ENCODE measurements at places on chromosomes 7 and 10.

- H3K27me3 ChIP-seq = peaks cover 21% of the 10 kb centered on the region
- H3K4me3 ChIP-seq = peak overlapping the region; percentile 98
- no peak for DNase-seq
- peaks cover 63% of the 10 kb centered on the region for H3K4me1 ChIP-seq
- peak overlapping the region; percentile 100 for H3K27ac ChIP-seq
These were observed 319 bp upstream of the GATA3 start for GRCh38 chr10:8054244-8054493.

DNA sequence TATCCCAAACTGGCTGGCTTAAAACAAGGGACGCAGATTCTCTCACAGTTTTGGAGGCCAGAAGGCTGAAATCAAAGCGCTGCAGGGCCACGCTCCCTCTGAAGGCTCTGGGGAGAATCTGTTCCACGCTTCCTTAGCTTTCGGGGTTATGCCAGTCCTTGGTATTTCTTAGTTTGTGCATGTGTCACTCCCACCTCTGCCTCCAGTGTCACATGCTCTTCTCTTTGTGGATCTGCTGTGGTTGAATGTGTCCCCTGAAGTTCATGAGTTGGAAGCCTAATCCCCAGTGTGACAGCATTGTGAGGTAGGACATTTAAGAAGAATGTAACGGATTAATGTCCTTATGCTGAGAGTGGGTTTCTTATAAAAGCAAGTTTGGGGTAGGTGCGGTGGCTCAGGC lies 29.4 kb upstream of the RHEB start:
- H3K27ac ChIP-seq = no peak overlapping the region
- H3K4me3 ChIP-seq = no peak overlapping the region
- peaks cover 7% of the 10 kb centered on the region for H3K36me3 ChIP-seq
- DNase-seq = no peak
- peaks cover 8% of the 10 kb centered on the region for H3K4me1 ChIP-seq

- no peaks in the 10 kb centered on the region for H3K4me1 ChIP-seq
- peaks cover 67% of the 10 kb centered on the region for H3K27me3 ChIP-seq
- H3K4me3 ChIP-seq = no peak overlapping the region
- no peak for DNase-seq
These were observed 11.4 kb downstream of the NPVF start for GRCh38 chr7:25216837-25217236.

GRCh38 chr10:60258429-60258797 lies 131.3 kb downstream of the ANK3 start:
- peaks cover 6% of the 10 kb centered on the region for H3K4me1 ChIP-seq
- peaks cover 26% of the 10 kb centered on the region for H3K36me3 ChIP-seq
- DNase-seq = no peak
- no peak overlapping the region for H3K4me3 ChIP-seq
- no peak overlapping the region for H3K27ac ChIP-seq

- H3K27ac ChIP-seq = peak overlapping the region; percentile 89
- H3K27me3 ChIP-seq = peaks cover under 1% of the 10 kb centered on the region
- peak overlapping the region; percentile 74 for H3K4me3 ChIP-seq
- H3K36me3 ChIP-seq = peaks cover 3% of the 10 kb centered on the region
These were observed 754.2 kb downstream of the GRID1 start for GRCh38 chr10:85612378-85612775.

DNA sequence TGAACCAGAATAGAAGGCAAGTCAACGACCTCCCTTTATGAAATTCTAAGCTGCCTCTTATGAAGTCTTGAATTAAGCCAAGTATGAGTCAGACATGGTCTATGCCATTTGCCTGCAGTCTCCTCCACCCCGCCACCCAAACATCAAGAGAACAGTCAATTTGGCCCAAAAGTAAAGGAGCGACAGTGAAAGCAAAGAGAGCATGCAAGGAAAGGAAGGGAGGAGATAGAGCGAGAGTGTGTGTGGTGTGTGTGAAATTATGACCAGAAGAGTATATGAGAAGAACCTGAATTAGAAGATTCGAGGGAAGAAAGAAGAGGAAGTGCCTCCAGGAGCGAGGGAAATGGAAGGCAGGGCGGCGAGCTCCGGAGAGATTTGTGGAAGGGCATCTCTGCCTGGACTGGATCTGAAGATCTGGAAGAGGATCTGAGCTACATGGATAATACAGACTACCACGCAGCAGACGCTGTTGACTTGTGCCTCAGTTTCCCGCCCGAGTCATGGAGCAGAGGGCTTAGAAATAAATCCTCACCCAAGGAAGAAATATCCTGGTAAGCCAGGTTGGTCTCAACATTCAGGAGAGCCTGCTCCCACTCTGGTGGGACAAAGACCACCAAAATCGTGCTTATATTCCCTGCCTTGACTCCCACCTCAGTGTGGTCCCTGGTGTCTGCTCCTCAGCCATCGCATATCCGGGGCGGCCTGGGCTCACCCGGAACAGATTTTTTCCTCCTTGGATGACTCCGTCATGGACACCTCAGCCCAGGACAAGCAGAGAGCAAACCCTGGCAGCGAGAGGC lies 459 bp downstream of the ZDHHC6 start:
- no peaks in the 10 kb centered on the region for H3K27me3 ChIP-seq
- peak overlapping the region; percentile 93 for H3K27ac ChIP-seq
- H3K36me3 ChIP-seq = peaks cover 32% of the 10 kb centered on the region

- H3K27me3 ChIP-seq = no peaks in the 10 kb centered on the region
- H3K4me3 ChIP-seq = no peak overlapping the region
- no peak for DNase-seq
- peaks cover 2% of the 10 kb centered on the region for H3K36me3 ChIP-seq
- H3K27ac ChIP-seq = no peak overlapping the region
- peaks cover 2% of the 10 kb centered on the region for H3K4me1 ChIP-seq
These were observed 420.8 kb upstream of the AUTS2 start for GRCh38 chr7:69177461-69177861.

GRCh38 chr10:17033529-17034260 lies 95.9 kb downstream of the CUBN start:
- H3K27ac ChIP-seq = peak overlapping the region; percentile 66
- peaks cover 40% of the 10 kb centered on the region for H3K4me1 ChIP-seq

DNA sequence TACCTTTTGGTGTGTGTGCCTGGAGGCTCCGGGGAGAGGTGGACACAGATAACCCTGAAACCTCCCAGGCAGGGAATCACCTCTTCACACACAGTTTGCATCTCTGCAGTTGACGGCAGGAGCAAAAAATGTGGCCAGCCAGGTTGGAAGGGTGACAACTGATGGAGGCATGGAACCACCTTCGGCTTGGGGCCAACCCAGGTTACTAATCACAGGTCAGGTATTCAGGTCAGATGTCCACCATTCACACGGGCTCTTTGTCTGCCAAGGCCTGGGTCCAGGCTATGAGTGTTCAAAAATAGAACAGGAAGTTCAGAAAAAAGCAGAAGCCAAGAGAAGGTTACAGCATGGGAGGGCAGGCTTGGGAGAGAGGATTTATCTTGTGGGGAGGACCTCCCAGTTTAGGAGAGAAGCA lies 137.2 kb upstream of the EFCAB10 start:
- no peaks in the 10 kb centered on the region for H3K4me1 ChIP-seq
- H3K27ac ChIP-seq = no peak overlapping the region
- H3K36me3 ChIP-seq = peaks cover 1% of the 10 kb centered on the region
- no peaks in the 10 kb centered on the region for H3K27me3 ChIP-seq
- H3K4me3 ChIP-seq = no peak overlapping the region
- DNase-seq = no peak

DNA sequence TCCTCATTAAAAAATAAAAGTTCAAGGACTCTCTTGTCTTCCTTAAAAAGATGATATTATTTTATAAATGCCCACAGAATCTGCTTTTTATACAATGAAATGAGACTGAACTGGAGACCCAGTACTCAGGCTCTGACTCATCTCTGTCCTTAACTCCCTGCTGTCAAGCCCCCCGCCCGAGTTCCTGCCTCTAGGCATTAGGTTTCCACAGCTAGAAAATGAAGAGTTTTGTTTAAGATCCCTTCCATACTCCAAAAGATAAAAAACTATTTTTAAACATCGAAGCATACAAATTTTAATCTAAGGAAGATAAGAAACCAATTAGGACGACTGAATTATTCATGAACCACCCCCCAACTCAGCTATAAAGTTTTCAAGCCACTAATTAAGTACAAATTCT lies 97.7 kb upstream of the FEZF1 start:
- no peaks in the 10 kb centered on the region for H3K36me3 ChIP-seq
- no peaks in the 10 kb centered on the region for H3K27me3 ChIP-seq
- H3K4me3 ChIP-seq = no peak overlapping the region
- no peak for DNase-seq
- no peaks in the 10 kb centered on the region for H3K4me1 ChIP-seq

DNA sequence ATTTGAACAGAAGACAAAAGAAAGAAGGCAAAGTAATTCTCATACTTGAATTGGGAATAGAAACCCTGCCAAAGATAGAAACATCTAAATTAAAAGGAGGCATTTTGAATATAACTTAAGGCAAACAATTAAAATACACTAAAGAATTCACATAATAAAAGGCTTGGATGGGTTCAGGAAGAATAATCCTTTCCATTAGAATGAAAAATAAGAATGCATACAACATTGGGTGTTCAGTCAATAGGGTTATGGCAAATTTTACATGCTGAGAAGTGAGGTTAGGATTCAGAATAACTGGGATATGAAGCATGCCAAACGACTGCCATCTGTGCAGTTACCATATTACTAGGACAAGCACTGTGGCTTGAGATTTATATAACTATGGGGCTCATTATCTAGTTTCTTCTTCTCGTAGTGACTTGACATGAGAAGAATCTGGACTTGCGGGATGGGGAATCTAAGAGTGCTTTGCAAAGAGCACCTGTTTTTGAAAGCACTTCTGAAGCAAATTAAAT lies 326.5 kb downstream of the THSD7A start:
- no peaks in the 10 kb centered on the region for H3K27me3 ChIP-seq
- H3K27ac ChIP-seq = no peak overlapping the region
- no peaks in the 10 kb centered on the region for H3K4me1 ChIP-seq

- no peak overlapping the region for H3K4me3 ChIP-seq
- no peaks in the 10 kb centered on the region for H3K36me3 ChIP-seq
- H3K27me3 ChIP-seq = no peaks in the 10 kb centered on the region
- DNase-seq = no peak
- no peak overlapping the region for H3K27ac ChIP-seq
- no peaks in the 10 kb centered on the region for H3K4me1 ChIP-seq
These were observed 183.2 kb downstream of the GLI3 start for GRCh38 chr7:42053834-42054233.

GRCh38 chr7:3922175-3922635 lies 621.2 kb downstream of the SDK1 start:
- no peaks in the 10 kb centered on the region for H3K36me3 ChIP-seq
- no peak overlapping the region for H3K4me3 ChIP-seq
- no peak overlapping the region for H3K27ac ChIP-seq
- peaks cover 53% of the 10 kb centered on the region for H3K27me3 ChIP-seq

- no peaks in the 10 kb centered on the region for H3K36me3 ChIP-seq
- no peak overlapping the region for H3K4me3 ChIP-seq
- DNase-seq = no peak
- H3K27ac ChIP-seq = no peak overlapping the region
- H3K4me1 ChIP-seq = no peaks in the 10 kb centered on the region
These were observed 69.3 kb upstream of the PDZD8 start for GRCh38 chr10:117444497-117445040.

DNA sequence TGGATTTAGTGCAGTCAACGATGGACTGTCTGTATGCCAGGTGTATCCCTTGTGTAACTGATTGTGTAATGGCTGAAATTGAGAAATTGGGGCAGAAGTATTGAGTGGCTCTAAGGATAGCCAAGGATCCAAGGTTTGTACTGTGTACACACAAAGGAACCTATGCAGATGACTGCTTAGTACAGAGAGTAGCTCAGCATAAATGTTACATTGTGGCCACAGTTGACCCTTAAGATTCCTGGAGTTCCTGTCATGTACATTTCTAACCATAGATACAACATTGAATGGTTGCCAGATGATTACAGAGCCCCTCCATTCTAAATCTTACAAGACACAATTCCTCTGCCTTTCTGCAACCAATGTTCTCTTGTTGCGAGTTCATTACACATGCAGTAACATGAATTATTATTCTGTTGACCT lies 25.3 kb downstream of the CCDC126 start:
- no peaks in the 10 kb centered on the region for H3K27me3 ChIP-seq
- no peak overlapping the region for H3K27ac ChIP-seq
- DNase-seq = no peak
- H3K4me1 ChIP-seq = peaks cover 18% of the 10 kb centered on the region

DNA sequence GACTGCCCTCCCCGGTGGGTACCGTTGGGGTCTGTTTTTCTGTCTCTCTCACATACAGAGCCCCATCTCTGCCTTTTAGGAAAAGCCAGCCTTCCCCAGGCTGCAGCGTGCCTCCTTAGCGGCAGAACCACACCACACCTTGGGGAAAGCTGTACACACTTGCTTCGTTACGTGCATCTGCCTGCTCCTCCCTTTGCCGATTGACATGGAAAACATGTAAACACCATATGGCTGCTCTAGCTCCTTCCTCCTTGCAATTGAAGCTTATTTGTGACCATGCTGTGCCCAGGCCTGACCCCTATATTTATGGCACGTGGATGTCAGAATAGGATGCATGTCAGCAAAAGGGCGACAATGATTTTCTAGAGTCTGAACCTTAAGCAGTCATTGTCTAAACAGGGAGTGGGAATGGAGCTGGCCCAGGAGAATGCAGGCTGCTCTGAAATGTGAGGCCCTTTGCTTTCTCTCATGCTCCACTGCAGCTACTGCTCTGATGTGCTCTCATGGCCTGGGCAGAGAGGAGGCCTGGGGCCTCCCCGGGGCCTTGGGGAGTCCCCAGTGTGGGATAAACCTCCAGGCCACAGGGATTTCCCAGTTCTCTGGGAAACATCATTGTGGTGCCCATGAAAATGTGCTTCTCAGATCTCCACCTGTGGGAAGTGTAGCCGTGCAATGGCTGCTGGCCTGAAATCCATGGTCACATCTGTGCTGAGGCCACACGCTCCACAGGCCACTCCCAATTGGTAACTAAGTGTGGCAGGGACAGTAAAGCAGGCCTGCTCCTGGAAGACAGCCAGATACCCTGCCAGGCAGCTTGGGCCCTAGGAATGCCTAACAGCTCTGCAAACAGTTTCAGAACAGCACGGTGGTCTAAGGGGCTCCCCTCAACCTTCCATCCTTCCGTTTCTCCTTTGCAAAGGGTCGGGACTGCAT lies 18.6 kb downstream of the PDE6C start:
- no peak for DNase-seq
- no peaks in the 10 kb centered on the region for H3K36me3 ChIP-seq
- H3K4me1 ChIP-seq = no peaks in the 10 kb centered on the region
- peaks cover 37% of the 10 kb centered on the region for H3K27me3 ChIP-seq

GRCh38 chr10:4074545-4075407 lies 289.8 kb upstream of the KLF6 start:
- H3K4me3 ChIP-seq = peak overlapping the region; percentile 78
- DNase-seq = no peak
- peak overlapping the region; percentile 87 for H3K27ac ChIP-seq
- H3K36me3 ChIP-seq = no peaks in the 10 kb centered on the region

GRCh38 chr10:112025228-112025627 lies 158.3 kb downstream of the GPAM start:
- no peak overlapping the region for H3K4me3 ChIP-seq
- H3K4me1 ChIP-seq = no peaks in the 10 kb centered on the region
- no peaks in the 10 kb centered on the region for H3K36me3 ChIP-seq
- no peak for DNase-seq
- no peak overlapping the region for H3K27ac ChIP-seq

GRCh38 chr10:51302316-51302715 lies 228.0 kb downstream of the PRKG1 start:
- H3K4me1 ChIP-seq = no peaks in the 10 kb centered on the region
- H3K4me3 ChIP-seq = no peak overlapping the region
- H3K27ac ChIP-seq = no peak overlapping the region

Data from central memory CD8-positive, alpha-beta T cell (primary cell).